ENCODE measurements at places on chromosomes 12 and 14.

- no peak for DNase-seq
Observed at GRCh38 chr14:72688990-72689671, 204.8 kb downstream of the DPF3 start.

DNA sequence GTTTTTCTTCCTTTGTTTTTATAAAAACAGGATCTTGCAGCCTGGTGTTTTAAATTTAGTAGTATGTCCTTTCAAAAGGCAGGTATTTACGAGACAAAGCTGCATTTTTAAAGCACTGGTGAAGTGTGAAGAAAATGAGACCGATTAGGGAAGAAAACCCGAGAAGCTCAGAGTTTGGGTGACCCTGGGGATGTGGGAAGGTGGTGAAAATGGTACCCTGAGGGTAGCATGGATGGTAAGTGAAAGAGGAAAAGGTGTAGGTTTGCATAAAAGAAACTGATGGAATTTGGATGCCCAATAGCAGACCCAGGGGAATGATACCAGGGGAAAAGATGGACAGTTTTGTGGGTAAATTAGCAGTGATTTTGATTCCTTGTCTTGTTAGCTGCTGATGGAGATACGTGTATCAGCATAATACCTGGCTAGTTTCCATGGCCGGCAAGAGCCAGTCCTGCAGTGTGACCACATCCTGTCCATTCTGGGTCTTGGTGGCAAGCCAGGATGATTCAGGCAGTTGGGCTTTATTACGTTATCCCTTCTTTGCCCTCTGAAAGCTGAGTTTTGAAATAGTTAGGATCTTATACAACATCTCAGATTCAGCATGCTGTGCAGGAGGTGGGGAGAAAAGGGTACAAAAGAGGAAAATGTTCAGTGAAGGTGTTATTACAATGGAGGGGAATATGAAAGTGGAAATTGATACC, 8.9 kb downstream of the BICD1 start:
- peak; percentile 57 for DNase-seq

DNA sequence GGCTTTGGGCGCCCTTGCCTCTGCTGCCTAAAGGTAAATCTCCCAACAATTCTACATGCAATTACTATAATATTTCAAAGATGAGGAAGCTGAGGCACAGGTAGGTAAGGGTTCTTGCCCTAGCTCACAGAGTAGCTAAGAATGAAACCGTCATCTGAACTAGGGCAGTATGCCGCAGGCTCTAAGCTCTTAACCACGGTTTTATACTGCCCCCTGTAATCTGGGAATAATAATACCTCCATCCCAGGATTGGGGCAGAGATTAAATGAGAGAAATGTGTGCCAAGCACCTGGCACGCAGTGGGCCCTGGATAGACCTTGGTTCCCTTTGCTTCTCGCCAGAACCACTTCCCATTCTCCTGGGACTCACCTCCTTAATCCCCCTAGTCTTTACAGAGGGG, 1.5 kb upstream of the HRK start:
- no peak for DNase-seq

DNA sequence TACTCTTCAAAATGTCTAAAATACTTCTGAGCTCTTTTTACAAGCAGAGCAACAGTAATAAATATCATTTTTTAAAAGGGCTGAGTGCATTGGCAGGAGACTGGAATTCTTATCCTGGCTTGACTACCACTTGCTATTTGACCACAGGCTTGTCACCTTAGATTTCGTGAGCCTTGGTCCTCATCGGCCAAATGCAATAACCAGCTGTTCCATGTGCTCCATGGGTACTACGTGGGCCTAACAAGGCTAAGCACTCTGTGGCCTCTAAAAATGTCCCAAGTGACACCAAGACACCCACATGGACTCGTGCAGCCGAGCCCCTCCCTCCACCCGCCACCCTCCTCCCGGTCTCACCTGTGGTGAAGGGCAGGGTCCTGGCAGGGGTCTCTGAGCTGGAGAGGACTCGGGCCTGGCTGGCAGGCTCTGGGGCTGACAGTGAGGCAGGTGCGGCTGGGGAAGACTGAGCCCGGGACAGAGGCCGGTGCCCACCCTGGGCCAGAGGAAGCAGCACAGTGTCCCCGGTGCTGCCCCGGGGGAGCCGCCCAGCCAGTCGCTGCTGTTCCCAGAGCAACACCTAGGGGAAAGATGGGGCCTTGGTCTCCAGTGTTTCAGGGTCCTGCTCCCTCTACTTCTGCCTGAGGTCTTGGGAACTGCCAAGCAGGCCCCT, 20.1 kb downstream of the SLC48A1 start:
- DNase-seq: no peak

DNA sequence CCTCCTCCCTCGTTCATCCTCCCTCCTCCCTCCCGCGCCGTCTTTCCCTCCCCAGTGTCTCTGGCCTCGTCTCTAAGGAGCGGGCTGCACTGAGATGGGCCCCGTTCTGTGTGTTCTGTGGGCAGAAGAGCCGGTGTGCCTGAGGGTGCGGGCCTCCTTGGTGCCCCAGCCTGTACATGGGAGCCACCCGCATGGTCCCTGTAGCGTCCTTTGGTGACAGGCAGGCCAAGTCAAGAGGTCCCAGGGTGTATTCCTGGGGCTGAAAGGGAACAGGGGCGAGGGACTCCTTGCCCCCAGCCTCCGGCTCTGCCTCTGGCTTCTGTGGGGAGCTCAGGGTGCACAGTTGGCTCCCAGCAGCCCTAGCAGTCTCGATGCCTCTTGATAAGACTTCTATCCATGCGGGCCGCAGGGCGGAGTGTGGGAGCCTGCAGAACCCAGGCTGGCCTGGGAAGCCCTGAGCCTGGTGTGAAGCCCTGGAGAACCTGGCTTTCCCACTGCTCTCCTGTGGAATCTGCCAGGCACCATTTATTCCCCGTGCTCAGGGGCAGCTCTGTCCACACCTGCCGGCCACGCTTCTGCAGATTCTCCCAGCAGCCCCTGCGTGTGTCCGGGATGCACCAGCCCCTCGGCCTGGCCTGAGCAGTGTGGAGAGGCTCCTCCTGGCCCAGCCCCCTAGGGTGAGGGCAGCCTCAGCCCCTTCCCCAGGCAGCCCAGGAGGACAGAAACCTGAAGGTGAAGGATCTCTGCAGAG, 181.3 kb downstream of the KIF26A start:
- DNase-seq: no peak
